Ecto neural progenitor cell (in vitro differentiated cells): ENCODE measurements at places on chromosomes 7 and 10.

GRCh38 chr7:127819975-127820731 lies 168.2 kb downstream of the SND1 start:
- DNase-seq = no peak

DNA sequence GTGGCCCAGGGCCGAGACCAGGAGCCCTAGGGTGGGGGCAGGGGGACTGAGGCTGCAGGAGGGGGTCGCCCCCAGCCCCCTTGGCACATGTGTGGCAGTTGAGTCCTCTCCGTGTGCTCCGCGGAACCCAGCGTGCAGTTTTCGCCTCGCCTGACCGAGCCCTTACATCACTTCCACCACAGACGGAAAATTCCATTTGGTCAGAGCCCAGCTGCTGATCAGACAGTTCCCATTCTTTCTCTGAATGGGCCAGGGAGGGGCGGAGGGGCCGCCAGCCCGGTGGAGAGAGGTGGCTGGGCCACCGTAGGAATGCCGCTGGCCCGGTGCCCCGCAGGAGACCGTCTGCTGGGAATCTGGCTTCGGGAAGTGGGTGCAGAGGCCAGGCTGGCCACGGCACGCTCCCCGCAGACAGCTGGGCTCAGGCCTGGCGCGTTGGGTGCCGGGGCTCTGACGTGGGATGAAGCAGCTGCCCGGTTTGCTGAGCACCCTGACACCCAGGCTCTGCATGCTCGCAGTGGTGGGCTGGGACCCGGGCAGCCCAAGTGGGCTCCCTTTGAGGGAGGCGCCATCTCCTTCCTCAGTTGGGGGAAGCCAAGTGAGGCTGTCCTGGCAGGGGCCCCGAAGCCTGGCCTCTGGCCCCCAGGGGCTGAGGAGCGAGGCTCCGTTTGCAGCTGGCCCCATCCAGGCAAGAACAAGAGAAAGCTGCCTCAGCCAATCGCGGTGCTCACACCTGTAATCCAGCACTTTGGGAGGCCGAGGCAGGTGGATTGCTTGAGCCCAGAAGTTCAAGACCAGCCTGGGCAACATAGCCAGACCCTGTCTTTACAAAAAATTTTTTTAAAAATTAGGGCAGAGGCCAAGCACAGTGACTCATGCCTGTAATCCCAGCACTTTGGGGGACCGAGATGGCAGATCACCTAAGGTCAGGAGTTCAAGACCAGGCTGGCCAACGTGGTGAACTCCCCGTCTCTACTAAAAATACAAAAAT lies 9.9 kb downstream of the TTYH3 start:
- peak; percentile 84 for DNase-seq

DNA sequence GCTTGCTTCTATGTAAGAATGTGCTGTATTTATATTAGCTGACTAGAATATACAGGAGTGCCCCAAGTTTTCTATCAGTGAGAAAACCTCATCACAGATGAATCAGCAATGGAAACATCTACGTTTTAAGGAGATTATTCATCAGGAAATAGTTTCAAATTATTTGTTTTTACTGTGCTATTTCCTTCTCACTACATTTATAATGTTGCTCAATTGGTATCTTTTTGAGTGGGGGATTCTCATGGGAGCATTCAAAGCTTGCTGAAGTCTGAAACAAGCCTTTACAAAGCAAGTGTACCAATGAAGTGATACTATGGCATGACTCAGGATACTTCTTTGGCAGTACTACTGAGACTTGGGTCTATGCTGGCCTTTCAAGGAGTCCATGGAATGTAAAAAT lies 191.1 kb upstream of the SLC26A5 start:
- no peak for DNase-seq

DNA sequence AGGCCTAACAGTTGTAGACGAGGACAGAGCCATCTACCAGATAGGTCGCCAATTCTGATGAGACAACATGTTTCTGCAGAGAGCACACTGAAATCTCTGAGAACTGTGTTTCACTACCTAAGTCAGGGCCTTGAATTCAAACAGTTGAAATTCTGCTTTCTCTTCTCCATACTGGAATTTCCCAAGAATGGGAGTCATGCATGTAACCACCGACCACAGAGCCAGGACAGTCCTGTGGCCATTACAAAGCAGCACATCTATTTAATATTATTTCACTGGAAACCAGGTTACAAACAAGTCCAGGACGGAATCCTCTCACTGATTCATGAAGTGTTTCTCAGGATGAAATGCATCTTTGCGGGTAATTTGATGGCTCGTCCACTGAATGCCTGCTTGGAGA lies 62.0 kb upstream of the ST8SIA6 start:
- DNase-seq = no peak

- DNase-seq = no peak
Observed at GRCh38 chr10:42428534-42428933, 209.8 kb downstream of the ZNF33B start.

DNA sequence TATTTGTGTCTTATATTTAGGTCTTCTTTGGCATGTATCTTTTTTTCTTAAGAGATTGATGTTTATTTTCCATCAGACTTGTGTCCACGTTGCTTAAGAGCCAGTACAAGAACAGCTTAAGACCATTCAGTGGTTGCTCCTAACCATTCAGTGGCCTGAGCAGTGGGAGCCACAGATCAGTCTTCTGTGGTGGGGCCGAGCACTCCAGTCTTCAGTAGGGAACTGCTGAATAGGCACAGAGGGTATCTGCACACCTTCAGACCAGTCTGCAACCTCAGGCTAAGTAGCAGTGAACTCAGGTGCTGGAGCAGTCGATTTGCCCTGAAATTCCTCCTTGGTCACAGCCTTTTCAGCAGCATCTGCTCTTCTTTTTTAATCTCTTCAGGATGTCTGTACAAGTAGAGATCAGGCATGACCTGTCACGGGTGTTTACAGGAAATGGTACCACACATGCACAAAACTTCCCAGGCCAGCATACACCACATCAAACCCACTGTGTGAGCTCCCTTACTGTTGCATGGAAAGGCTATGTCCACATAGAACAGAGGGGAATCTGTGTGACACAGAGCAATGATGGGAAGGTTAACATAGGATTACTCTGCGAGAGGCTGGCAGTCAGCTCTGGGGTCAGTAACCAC lies 51.5 kb downstream of the FAM107B start:
- DNase-seq = no peak

GRCh38 chr10:101858723-101859500 lies 15.3 kb upstream of the KCNIP2 start:
- no peak for DNase-seq

- DNase-seq = no peak
Observed at GRCh38 chr10:106173838-106174237, 990.7 kb downstream of the SORCS1 start.

DNA sequence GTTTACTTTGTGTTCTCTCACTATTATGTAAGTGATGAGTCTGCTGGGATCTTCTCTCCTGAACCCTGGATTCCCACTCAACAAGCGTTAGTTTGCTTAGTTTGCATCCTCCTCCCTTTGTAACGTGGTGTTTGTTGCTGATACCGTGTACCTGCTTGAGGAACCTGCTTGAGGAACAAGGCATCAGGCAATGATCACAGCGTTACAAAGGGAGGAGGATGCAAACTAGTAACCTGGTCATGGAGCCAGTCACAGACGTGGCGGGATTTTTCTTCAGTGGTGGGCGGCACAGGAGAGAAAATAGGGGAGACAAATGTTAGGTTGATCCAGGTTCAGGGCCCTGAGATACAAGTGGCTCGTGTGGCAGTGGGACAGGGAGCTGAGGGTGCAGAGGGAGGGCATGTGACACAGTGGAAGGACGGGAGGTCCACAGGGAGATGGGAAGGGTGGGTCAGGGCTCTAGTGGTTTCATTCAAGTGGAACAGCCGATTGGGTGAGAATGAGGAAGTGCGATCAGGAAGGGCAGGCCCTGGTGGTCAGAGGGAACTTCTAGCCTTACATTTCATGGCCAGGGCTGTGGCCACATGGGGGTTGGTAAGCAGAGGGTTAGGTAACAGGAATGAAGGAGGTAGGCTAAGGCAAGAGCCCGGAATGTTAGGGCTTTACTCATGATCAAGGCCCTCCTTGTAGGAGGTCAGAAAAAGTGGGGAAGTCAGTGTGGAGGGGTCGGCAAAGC lies 38.0 kb downstream of the SNX10 start:
- no peak for DNase-seq

DNA sequence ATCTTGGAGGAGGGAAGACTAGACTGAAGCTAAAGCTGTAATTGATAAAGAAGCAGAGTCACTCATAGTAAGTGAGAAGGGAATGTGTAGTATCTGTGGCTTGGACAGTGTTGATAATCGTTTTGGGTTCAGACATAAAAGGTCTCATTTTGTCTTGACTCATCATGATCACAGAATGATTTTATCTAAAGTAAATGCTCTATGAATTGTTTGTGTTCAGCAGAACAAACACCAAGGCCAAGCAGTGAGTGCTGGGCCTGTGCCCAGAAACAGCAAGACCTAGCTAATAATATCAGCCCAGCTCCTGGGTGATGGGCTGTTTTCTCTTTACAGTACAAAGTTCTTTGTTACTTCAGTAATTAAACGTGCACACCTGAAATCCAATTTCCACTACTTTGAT lies 26.7 kb upstream of the CD36 start:
- DNase-seq = no peak

DNA sequence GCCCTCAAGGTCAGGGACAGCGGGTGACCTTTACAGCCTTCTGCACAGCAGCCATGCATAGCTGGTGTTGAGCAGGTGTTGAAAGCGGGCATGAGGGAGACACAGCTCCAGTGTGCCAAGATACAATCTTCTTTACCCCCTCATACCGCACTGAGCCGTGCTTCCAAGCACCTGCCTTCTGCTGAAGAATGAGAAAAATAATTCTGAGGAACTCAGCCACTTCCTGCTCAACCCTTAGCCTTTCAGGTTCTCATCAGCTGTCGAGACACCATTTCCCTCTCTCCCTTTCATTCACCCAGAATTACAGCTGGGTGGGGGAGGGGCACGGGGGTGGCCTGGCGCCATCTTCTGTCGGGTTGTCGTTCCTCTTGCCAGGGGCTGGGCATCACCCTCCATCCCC lies 58.6 kb downstream of the COL13A1 start:
- DNase-seq = no peak

GRCh38 chr10:77763453-77764430 lies 126.1 kb upstream of the KCNMA1 start:
- DNase-seq = no peak

GRCh38 chr10:130127364-130128061 lies 8.7 kb upstream of the GLRX3 start:
- peak; percentile 72 for DNase-seq

DNA sequence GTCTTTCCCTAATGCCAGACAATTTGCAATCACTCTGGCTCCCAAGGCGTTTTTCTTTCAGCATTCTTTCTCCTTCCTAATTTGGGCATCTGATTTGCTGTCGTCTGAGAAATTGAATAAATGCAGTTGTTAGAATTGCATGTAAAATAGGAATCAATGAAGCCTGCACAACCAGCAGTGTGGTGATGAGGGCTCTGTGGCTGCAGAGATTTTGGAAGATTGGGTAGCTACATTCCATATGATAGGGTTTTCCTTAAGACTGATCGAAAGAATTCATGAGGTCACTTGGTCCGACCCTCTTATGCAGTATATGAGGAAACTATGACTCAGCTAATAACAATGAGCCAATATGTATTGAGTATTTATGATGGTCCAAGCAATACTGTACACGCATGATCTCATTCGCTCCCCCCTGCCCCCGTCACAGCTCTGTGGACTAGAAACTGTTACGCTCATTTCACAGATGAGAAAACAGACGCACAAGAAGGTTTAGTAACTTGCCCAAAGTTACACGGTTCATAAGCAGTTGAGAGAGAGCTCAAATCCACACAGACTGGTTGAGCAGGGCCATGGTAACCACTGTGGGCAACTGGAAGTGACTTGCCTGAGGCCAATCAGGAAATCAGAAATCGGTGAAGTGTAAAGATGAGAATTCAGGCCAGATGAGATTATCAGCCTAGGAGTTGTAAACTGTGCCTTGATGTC lies 527.2 kb downstream of the GATA3 start:
- DNase-seq = no peak

- no peak for DNase-seq
Observed at GRCh38 chr7:98126311-98127142, 19.9 kb downstream of the LMTK2 start.

- DNase-seq = no peak
Observed at GRCh38 chr10:3040069-3040468, 27.3 kb upstream of the PFKP start.

- DNase-seq = no peak
Observed at GRCh38 chr7:38021892-38022291, 101.5 kb downstream of the EPDR1 start.

DNA sequence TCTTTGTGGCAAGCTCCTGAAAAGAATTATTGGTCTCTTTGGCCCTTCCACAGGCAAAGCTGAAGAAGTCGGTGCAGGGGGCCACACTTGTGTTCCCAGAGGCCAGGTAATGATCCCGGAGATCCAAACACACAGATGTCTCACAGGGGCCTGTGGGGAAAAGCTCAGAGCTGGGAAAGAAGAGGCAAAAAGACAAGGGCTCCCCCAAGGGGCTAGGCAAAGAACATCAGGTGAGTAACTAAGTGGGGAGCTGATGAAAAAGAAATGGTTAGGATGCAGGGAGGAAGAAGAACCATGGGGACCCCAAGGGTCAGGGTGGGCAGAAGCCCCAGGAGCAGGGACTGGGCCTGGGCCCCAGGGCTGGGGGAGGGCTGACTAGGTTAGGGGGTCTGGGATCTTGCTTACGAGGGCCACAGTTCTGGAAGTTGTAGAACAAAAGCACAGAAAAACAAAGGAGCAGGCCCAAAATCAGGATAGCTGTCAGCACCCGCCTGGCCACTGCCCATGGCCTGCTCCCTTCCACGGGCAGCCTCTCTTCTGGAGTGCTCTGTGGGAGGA lies 1.1 kb downstream of the KEL start:
- DNase-seq = no peak

DNA sequence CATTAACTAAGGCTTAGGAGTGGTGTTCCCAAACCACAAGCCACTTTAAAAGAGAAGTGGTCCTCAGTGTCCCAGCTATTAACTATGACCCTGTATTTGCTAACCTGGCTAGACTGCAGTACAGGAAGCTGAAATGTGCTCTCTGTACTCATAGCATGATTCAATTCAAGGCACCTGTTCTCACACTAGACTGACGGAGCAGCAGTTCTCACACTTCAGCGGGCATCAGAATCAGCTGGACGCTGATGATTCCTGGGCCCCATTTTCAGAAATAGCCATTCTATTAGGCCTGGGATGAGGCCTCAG lies 24.5 kb upstream of the MSRB2 start:
- DNase-seq = no peak

DNA sequence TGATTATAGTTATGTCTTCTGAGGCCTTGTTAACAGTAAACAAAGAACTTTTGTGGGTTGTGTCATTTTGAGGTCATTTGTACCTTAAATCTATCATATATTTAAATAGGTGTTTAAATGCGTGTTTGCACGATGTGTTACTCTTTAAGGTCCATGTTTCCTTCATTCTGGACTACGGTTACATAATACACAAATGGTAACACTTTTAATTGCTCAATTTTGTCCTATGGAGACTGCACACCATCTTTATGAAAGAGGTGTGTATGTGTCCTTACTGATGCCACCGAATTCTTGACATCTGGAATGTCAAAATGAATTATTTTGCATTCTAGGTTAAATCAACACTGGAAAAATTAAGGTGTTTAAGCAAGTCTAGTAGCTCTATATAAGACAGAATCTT lies 1.7 kb downstream of the PALS2 start:
- no peak for DNase-seq
